Stimulated activated CD8-positive, alpha-beta memory T cell treated with anti-CD3 and anti-CD28 coated beads, Interleukin-4, amount 100 ng/mL, for 1 hour (primary cell): ENCODE measurements at places on chromosomes 5 and 9.

- no peak for DNase-seq
Measured at GRCh38 chr9:113705928-113706519, 170.1 kb upstream of the ZNF618 start.

DNA sequence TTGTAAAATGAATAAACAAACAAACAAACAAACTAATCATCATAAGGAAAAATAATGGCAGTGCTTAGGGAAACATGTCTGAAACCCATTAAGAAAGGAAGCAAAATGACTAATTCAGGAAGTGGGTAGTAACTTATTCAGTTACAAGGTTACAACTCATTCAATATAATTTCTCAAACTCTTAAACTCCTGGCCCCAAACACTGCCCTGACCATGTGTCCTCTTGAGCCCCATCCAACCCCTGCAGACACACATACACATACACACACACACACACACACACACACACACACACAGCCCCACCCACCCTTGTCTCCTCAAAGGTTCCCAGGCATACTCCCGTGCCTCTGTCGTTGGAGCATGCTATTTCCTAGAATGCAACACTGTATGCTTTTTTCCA lies 193.9 kb downstream of the SEC61B start:
- DNase-seq = no peak

- DNase-seq = no peak
Measured at GRCh38 chr9:5857928-5858327, 25.0 kb upstream of the ERMP1 start.

DNA sequence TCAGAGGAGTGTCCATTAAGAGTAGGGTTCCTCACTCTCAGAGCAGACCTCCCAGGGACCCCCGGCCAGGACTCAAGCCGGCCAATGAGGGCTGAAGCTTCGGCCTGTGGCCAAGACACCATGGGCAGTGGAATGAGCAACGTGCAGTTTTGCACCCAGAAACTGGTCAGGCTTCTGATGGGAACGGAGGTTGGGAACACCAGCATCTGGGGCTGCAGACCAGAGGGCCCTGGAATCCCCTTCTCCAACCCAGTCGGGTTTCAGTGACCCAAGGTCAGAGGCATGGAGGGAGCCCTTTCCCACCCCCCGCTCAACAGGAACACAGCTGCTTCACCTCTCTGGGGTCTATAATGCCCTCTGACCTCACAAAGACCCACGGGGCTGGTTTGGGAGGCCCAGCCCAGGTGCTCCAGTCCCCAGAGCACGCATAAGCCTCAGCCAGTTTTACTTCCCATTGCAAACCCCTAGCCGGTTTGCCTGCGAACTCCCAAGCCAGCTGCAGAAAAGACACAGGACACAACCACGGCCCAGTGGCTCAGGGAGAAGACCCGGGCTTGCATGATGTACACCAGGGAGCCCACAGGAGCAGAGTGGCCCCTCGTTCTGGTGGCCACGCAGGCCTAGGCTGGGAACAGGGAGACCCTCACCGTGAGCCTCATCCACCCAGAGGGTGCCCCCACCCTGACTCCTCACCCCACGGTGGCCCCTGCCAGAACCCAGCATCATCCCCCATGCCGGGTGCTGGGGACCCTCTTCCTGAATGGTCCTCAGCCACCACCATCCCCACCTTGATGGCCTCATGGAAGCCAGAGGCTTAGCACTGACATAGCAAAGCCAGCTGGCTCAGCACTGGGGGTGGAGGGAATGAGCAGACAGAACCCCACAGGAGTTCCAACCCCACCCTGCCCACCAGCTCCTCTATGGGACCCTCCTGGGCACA lies 30.6 kb downstream of the VAV2 start:
- no peak for DNase-seq

GRCh38 chr5:90135779-90136378 lies 273.7 kb downstream of the CETN3 start:
- no peak for DNase-seq

GRCh38 chr5:157382996-157383800 lies 76.8 kb upstream of the NIPAL4 start:
- no peak for DNase-seq

GRCh38 chr5:133196441-133197085 lies 144.8 kb downstream of the HSPA4 start:
- DNase-seq = no peak

GRCh38 chr5:80150731-80151130 lies 105.1 kb downstream of the SERINC5 start:
- DNase-seq = no peak

DNA sequence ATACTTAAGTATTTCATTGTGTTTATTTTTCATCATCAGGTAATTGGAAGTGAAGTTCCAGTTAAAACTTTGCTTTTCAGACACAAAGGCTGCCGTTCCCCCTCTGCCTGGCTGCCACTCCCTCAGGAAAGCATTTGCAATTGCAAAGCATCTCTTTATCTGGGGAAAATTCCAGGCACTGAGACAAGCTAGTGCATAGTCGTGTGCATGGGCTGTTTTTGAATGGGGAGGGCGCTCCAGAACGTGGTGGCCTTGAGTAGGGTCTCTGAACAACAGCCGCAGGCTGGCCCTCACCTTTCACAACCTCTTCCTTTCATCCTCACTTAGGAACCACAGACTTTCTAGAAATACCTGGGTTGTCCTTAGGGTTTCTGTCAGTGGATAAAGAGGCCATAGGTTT lies 285.1 kb upstream of the ADAMTS16 start:
- no peak for DNase-seq

DNA sequence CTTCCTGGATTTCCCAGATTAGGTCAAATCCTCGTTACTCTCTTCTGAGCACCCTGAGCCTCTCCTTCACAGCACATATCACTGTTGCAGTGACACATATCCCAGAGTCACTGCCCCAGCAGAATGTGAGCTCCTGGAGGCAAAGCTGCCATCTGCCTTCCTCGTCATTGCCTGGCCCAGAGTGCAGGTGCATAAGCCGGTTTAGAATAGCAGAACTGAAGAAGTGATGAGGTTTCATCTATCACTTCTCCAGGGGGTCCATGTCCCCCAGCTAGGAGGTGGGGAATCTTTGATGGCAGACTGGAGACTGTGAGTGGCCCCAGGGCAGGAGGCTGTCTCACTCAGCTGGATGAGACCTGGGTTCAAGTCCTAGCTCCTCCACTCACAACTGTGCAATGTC lies 25.8 kb downstream of the NIPAL4 start:
- no peak for DNase-seq

DNA sequence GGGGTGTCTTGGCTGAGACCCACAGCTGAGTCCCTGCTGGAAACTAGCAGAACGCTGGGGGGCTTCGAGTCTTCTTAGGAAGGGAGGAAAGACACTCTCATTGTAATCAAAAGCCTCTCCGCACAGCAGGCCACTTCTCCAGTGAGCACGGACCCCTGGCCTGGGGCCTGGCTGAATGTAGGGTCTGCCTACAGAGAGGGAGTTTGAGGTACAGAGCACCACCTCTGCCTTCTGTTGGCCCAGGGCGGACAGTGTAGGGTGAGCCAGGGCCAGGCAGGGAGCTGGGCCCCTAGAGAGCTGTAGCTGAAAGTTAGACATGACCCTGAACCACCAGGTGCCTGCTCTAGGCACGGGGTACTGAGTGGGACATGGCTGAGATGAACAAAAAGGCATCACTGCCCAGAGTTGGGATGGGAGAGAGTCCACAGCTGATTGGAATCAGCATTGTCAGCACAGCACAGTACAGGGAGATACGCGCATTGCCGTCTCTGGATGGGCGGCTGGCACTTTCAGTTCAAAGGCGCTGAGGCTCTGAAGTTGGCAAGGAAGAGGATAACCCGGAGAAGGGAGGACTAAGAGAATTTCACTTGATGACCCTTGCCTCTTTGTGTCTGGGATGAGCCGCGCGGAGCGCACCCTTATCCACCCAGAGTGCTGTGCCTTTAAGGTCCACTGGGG lies 363 bp upstream of the SLC25A48 start:
- no peak for DNase-seq

DNA sequence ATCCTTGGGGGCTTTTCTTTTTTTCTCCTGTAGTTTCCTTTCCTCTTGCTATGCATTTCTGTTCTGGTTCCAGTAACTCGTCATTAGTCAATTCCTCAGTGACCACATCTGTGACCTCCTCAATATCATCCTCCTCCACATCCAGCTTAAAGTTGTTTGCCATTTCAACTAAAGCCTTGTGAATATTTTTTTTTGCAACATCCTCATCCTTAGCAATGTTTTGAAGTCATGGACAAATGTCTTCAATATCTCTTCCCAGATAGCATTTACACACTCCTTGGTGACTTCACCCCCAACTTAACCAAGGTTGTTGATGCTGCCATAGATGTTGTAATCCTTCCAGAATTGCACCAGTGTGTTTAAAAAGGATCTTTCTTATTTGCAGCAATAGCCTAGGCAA lies 14.7 kb upstream of the ADRB2 start:
- no peak for DNase-seq
